ENCODE measurements at places on chromosomes 1 and 21.

- no peak for DNase-seq
Observed at GRCh38 chr21:44596068-44596725, 3.9 kb upstream of the KRTAP10-6 start.

DNA sequence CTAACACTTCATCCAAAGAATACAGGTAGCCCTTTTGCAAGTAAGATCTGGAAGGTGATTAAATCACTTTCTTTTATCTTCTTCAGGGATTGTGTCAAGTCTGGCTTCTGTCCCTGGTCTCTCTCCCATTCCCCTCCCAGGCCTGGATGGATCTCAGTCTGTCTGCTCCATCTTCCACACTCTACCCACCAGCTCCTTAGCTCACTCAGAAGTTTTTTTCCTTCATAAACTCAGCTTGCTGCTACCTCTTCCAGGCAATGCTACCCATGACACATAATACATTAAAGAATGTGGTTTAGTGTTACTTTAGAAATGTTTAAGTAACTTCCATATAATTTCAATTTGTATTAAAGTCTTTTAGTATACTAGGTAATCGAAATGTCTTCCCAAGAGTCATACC lies 133.1 kb downstream of the AKT3 start:
- DNase-seq, result no peak

DNA sequence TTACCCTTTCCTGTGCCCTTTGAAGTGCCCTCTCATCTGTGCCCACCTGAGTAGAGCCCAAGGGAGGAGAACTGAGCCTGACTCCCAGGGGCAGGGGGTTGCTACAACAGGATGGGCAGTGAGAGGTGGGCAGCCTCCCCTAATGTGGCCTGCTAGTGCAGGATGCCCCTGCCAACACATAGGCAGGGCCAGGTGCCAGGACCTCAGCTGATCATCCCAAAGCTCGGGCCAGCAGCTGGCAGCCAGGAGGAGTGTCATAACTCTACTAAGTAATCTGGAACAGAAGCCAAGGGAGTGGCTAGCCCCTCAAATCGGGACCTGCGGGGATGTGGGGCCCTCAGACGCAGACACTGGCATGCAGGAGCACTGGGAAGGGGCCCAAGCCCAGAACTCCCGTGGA lies 208.8 kb upstream of the RAB4A start:
- no peak for DNase-seq

DNA sequence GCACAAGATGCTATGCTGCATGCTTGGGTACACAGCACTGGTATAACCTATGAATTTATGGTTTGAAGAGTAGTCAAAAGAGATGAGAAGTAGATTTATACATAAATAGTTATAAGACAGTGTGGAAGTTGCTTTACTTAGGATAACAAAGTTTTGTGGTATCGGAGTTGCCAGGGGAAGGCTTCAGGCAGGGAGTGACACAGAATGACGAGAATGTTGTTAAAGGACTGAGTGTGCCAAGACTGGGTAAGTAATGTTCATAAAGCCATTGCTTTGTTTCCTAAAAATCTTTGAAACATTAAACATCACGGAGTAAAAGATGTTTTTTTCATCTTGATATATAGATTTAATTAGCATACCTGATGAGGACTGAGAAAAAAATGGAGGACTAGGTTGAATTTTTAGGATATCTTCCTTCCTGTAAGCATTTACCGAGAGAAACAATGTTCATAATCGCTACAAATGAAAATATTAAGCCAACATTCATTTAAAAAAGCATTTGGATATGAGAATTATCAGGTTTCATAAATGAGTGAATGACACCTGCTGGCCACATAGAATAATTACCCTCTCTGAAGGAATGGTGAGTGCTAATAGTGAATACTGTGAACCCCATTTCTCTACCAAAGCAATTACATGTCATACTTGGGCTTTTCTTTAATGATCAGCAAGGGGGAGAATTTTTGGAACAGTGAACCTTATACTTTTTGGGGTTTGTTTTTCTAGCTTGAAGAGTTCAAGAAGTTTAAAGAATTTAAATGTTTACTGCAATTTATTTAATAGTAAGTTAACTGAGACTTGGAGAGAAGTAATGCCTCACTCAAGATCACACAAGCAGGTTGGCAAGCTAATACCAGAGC lies 28.4 kb downstream of the EXTL2 start:
- DNase-seq, result no peak

- DNase-seq, result no peak
Observed at GRCh38 chr1:58358346-58358745, 188.2 kb downstream of the OMA1 start.

- DNase-seq, result no peak
Observed at GRCh38 chr1:118143831-118144230, 41.2 kb downstream of the SPAG17 start.

- DNase-seq, result no peak
Observed at GRCh38 chr1:191993549-191993948, 164.7 kb upstream of the RGS18 start.

- no peak for DNase-seq
Observed at GRCh38 chr1:27026621-27027574, 14.2 kb upstream of the TENT5B start.

GRCh38 chr1:161261261-161262235 lies 3.0 kb downstream of the PCP4L1 start:
- no peak for DNase-seq

DNA sequence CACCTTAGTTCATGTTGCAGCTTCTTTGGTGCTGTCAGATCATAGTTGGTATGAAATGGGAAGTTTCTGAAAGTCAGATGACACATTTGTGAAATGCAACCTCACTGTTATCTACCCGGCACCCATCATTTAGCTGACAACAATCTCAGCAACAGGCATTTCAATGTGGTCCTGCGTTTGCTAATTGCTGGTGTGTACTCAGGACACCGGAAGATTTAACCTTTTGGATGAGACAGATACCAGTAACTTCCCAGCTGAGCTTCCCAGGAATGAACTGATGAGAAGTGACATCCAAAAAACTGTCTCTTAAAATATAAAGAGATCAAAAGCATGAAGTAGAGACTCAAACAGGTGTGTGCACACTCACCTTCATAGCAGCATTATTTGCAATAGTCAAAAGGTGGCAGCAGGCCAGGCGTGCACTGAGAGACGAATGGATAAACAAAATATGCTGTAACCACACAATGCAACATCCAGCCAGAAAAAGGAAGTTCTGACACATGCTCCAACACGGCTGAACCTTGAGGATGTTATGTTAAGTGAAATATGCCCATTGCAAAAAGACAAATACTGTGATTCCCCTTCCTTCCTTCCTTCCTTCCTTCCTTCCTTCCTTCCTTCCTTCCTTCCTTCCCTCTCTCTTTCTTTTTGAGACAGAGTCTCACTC lies 7.9 kb upstream of the CLDN14 start:
- DNase-seq, result no peak

- DNase-seq, result no peak
Observed at GRCh38 chr1:60425528-60425927, 352.0 kb upstream of the C1orf87 start.

GRCh38 chr21:27026501-27026900 lies 59.6 kb upstream of the ADAMTS5 start:
- DNase-seq, result no peak

DNA sequence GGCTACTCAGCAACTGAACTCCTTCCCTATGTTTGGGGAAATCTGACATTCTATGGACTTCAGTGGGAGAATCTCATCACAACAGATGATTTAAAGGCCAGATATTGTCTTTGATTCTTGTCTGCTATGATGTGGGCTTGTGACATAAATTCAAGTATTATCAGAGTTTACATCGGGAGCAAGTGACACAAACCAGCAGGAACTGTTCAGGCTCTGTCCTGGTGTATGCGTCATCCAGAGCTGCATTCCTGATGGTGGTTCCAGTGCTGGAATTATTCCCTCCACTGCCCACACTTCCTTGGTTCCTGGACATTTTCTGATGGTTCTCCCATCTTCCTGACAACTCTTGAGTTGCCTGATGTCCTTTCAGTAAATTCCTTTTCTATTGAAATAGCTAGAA lies 10.8 kb upstream of the LSM10 start:
- no peak for DNase-seq

GRCh38 chr1:89179343-89179742 lies 3.5 kb upstream of the GBP7 start:
- no peak for DNase-seq

- DNase-seq, result no peak
Observed at GRCh38 chr21:30629200-30629599, 5.8 kb upstream of the KRTAP20-2 start.

GRCh38 chr1:204846546-204846945 lies 24.1 kb upstream of the NFASC start:
- DNase-seq, result no peak

DNA sequence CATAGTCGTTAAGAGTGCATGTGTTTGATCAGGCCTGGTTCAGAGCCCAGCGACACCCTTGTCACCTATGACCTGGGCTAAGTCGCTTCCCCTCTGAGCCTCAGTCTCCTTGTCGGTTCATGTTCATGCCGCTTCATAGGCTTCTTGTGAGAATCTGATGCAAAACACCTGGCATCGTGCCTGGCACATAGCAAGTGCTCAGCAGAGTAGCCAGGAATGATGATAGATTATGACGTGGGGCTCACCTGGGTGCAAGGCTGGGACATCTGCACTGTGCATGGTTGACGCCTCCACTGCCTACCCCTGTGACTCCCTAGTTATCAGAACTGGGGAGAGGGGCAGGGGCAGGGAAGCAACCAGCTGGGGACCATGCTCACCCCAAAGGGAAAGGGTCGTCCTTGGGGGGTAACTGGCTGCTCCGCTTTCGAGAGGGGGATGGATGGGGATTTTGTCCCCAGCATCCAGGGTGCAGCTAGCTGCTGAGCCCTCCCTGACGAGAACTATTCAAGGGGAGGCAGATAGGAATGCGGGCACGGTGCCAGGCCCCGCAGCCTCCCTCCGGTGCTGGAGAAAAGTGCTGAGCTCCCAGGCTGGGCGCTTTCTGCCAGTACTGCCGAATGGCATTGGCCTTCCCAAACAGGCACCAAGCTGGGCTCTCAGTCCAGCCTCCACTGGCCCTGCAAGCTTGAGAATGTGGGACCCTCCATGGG lies 9.3 kb downstream of the EFHD2 start:
- no peak for DNase-seq

- no peak for DNase-seq
Observed at GRCh38 chr1:240492832-240493440, 119.0 kb downstream of the GREM2 start.

DNA sequence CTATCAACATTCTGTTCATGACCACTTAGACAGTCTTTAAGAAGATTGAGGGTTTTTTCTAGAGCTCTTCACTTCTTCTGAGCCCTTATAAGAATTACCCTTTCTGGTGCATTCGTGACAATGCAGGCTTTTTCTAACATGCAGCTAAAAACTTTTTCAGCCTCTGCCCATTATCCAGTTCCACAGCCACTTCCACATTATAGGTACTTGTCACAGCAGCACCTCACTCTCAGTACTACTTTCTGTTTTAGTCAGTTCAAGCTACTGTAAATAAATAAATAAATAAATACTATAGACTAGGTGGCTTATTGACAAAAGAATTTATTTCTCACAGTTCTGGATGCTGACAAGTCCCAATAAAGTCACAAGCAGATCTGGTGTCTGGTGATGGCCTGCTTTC lies 284.4 kb upstream of the PKN2 start:
- no peak for DNase-seq

DNA sequence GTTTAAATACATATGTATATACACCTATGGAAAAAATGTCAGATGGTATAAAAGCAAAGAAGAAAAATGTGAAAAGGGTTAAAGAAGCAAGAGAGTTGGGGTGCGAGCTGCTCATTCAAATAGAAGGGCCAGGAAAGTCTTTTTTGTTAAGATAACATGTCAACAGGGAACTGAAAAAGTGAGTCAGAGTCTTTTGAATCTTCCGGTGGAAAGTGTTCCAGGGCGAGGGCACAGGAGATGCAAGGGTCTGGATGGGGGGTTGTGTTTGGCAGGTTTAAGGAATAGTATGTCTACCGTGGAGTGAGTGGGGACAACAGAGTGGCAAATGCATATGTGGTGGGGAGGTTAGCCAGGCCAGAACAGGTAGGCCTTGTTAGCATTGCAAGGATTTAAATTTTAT lies 22.2 kb upstream of the GNG12 start:
- no peak for DNase-seq

DNA sequence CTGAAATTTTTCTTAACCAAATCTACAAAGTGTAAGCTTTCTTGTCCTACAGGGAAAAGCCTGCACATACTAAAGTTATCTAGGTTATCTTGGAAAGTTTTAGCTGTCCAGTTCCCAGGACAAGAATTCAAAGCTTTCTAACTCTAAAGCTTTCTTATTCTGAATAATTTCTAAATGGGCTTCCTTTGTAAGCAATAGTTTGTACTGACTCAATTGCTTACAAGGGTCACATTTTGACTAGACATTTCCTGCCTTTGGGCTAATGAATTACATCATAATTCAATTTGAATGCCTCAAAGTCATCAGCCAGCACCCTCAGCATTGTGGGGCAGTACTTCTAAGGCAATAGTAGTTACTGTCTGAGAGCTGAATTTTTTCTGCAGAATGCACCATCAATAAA lies 223.0 kb downstream of the LTN1 start:
- no peak for DNase-seq
